Activated effector memory CD4-positive, alpha-beta T cell treated with Interleukin-2 at 50 U/mL for 16 hours (primary cell): ENCODE measurements at places on chromosomes 4 and X.
A peak's percentile ranks its signal among the peaks of the same experiment; 100 is the strongest.

DNA sequence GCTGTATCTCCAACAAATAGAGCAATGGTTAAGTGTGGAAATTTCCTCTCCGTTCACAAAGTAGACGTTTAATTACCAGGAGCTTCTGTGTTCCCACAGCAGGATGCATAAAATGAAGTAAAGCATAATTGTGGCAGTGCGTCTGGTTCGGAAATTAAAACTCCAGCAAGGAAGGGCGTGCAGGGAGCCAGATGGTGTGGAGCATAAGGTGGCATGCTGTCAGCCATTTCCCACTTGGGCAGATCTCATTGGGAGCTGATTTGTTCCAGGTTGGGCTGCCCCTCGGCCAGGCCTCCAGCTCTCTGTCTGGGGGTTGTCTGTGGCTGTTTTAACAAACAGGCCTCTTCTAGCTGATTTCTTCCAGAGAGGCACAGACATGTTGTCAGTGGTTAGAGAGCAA lies 182.1 kb upstream of the CLNK start:
- DNase-seq: no peak

DNA sequence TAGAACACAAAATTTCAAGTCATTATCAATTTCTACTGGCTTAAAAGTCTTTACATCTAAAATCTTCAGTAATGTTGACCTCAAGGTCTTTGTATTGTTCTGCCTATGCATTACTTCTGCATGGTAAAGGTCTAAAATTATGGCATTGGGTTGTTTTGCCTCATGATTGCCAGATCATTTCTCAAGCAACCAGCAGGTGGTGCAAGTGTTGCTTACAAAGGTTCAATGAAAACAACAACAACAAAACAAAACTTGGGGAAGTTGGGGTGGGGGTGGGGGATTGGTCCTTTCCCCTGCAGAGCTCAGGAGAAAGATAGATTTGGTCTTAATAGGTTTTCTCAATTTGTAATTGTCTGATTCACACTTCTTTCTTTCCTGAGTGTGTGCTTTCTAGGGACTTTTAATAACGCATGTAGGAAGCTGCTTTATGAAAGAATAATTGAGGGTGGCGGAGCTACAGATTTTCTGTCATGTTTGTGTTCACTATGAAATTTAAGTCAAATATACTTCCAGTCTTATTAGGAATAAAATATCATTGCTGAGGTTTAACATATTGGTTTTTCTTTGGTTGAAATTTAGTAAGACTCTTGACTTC lies 145.1 kb downstream of the COL4A5 start:
- no peak for DNase-seq

DNA sequence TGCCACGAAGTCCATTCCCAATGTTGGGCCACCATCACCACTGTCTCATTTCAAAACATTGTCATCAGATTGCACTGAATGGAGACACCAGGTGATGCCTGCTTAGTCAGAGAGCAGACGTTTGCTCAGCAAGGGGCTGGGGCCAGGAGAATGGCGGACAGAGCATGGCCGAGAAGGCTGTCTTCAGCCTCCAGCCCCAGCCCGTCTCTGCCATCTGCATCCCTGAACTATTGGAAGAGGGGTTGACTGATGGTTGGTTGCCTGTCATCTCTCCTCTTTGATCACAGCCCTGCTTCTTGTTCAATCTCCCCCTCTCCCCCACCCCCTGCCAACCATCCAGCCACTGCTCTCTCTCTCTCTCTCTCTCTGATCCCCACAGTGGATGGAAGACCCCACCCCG lies 140.9 kb downstream of the SHOX start:
- no peak for DNase-seq

DNA sequence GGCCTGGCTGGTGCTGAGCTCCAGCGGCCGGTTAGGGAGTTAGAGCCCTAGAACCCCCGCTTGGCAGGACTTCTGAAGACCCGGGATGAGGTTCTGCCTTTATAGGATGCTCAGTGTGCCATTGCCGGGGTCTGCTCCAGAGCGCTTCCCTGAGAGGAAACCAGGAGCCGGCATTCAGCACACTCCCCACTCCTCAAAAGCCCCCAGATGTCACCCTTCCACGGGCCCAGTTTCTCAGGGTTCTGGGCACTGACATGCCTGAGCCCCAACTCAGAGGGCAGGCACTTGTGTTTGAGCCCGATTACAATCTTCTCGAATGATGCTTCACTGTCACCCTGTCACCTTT lies 6.5 kb downstream of the NKX3-2 start:
- no peak for DNase-seq

GRCh38 chr4:69708211-69708610 lies 52.2 kb downstream of the SULT1B1 start:
- DNase-seq: no peak

GRCh38 chr4:39977489-39978377 lies at the start of gene PDS5A:
TSS of gene PDS5A (minus strand) at chr4:39977911. CDS start at chr4:39976577, 1,334 bp downstream.
- DNase-seq: peak; percentile 86

- DNase-seq: no peak
Measured at GRCh38 chrX:103562801-103563200, 22.5 kb upstream of the TCEAL4 start.

DNA sequence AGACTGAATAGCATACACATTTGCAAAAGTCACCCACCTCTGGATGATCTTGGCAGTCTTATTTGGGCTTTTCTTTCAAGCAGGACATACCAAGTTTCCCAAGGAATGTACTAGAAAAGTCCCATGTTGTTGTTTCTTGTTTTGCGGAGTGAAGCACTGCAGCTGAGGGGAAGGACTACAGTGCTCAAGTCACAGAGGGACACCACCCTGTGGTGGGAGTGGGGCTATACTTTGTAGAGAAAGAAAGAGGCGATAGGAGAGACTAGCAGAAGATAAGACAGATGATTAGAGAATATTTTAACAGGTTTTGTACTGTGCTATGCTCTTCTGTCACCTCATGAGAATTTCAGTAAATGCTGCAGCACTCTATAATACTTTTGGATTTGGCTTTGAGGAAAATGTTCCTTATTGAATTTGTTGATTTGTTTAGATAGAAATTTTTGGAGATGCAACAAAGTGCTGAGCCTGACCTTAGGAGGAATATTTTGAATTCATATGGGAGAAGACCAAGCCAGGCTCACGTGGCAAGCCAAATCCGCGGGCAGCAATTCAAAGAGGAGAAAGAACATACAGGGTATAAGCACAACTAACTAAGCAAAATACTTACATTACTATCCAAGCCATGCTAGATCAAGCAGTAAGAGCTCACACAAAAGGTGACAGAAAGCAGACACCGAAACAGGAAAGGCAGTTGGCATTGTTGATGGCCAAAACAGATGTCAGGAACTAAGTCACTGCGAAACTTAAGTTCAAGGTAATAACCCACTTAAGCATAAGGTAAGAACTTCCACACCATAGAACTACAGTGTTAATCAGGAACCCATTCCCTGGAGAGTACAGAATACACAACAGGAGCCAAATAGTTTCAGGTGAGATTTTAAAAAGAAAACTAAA lies 280.3 kb upstream of the INTU start:
- DNase-seq: no peak

DNA sequence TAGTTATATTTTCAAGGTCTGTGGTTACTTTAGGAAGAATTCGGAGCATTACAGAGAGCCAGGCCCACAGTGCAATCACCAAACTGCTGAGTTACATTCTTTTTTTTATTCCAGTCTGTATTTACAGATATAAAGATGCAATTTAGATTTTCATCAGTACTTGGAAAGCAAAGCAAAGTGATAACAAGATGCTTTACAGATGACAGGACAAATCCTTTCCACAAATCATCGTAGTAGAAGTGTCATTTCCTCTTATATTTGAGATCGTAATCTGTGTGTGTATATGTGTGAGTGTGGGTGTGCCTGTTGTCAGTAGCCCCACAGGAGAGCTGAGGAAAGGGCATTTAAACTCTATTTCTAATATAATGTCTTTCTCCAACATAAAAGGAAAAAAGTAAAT lies 1893.7 kb downstream of the STIM2 start:
- no peak for DNase-seq

DNA sequence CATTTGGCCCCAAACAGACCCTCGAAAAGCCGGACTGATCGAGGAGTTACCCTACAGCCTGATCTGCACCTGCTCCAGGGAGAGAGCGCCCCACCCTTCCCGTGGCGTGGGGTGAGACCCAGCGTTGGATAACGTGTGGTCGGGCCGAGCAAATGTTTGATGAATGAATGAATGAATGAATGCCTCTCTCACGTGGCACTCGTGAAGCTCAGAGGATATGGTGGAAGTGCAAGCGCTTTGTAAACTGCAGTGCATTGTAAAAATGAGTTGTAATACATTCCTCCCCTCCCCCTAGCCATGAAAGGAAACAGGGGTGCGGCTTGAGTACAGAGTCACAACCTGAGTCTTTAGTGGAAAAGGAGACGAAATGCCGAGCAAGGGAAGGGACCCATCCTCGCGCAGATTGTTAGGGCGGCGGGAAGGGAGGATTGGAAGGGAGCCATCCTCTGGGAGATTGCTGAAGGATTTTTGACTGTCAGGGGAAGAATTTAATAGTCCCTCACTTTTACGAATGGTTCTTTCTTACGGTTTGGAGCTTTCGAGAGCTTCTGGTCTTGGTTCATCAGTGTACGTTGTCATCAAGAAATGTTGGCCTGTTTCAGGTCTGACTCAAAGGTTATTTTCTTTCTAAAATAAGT lies 772 bp upstream of the FBXW7 start:
- no peak for DNase-seq

DNA sequence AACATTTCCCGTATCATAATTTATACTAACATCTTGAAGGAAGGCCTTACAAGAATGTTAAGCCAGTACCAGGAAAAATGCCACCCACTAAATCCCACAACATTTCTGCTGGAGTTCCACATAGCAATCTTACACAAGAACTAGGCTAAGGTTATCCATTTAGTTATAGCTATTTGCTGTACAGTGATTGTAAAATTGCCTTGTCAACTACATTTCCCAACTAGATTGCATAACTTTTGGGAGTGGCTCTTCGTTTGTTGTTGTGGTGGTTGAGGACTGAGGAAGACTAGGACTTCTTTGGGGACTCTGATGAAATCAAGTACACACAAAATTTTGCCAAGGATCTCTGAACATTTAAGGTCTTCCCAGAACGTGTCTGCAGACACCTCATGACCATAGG lies 8.0 kb downstream of the IBSP start:
- DNase-seq: no peak

- DNase-seq: no peak
Measured at GRCh38 chr4:189202869-189203271, 737.8 kb upstream of the FRG1 start.
